ENCODE measurements at places on chromosomes 6 and 20.

DNA sequence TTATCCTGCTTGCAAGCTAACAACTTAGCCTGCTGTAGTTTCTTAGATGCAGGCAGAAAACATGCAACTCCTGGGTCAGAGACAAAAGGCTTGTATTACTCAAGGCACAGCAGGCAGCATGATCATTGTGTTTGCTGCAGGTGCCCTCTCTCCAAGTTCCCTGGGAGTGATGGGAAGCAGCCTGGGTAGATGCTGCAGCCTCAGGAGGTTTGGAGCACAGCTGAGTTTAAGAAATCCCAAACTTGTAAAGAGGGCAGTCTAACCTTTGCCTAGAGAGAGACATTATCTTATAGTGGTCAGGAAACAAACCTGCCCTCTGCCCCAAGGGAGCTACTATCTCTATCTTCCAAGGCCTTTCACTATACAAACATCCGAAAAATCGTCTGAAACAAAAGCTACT lies 61.1 kb downstream of the PFDN4 start:
- no peak for DNase-seq

DNA sequence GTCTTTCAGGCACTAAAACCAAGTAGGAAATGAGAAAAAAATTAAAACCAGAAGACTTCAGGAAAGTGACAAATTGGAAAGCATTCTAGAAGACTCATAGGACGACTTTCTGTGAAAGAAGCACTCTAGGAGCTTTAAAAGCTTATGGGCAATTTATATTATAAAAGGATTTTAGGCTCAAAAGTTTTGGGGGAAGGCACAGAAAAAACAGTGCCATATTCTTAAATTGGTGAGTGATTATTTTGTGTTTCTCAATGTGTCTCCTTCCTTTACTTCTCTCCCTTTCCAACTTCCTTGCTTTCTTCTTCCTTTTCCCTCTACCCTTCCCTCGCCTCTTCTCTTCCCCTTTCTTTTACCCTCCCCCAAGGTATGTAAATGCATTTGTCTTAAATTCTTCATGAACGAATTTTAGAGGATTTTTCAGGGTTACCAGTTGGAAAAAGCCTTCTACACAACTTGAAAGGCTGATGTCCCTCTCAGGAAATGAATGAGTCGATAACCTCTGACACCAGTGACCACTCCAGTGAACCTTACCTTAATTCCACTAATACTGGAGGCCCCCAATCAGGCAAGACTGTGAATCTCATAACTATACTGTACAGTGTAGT lies 2.6 kb upstream of the LIN28B start:
- DNase-seq = no peak

DNA sequence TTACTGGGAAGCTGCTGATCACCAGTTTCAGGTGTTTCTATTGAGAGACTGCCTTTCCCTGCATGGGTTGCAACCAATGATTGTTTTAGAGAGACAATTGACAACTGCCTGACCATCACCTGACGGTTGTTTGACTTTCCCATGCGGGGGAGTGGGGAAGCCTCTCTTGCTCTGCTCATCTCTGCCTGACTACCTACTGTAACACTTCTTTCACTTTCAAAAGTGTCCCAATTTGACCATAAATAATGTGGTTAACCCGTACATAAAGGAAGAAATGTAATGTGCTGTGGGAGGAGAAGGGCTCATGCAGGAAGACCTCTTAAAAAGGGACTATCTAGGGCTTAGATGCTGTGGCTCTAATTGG lies 122.1 kb upstream of the PHACTR1 start:
- no peak for DNase-seq

GRCh38 chr6:19852090-19852457 lies 14.9 kb downstream of the ID4 start:
- no peak for DNase-seq

DNA sequence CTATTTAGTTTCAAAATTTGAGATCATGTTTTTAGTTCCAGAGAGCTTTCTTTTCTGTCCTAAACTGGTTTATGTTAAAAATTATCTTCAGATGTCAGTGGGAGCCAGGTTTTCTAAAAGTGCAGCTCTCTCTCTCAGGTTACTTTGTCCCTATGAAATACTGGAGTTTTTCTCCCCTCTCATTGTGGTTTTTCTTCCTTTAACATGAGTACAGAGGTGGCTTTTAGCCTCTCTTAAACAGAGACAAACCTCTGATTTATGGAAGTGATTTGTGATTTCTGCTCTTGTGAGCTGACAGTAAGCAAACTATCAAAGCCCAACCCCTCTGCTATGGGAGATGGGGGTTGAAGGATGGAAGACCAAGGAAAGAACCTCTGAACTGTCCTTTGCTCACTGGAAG lies 85.7 kb downstream of the LIN28B start:
- DNase-seq = no peak

- no peak for DNase-seq
Measured at GRCh38 chr6:107812234-107812769, 11.8 kb downstream of the SCML4 start.

GRCh38 chr20:17854307-17854903 lies 114.2 kb downstream of the SNX5 start:
- DNase-seq = no peak

- DNase-seq = no peak
Measured at GRCh38 chr6:23327621-23328020, 758.3 kb downstream of the HDGFL1 start.

GRCh38 chr6:65667916-65668656 lies 38.9 kb downstream of the EYS start:
- DNase-seq = no peak

GRCh38 chr20:23286346-23286745 lies 64.2 kb upstream of the NXT1 start:
- DNase-seq = no peak

DNA sequence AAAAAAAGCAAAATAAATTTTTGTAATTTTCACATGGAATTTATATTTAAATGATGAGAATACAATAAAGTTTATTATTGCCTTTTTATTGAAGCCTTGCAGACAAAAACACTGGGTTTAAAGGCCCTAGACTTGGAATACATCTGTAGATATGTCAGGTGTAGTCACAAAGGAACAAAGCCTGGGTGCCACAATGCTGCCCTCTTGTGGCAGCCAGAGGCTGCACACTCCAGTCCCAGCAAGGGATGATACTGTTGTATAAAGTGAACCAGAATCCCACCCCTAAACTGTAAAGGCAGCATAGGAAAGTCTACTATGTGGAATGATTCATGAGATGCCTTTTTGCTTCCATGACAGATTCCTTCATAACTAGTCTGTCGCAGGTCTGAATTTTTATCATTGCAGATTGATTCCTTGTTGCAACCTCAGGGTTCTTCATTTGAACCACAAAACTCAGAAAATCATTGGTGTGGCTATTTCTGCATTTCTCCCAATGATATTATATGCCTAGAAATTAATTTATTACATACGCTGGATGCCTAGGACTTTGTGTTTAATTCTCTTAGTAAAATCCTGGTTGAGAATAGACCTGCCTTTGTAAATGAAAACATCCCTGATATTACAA lies 37.0 kb downstream of the MAK start:
- DNase-seq = peak; percentile 10

- DNase-seq = no peak
Measured at GRCh38 chr6:157013649-157014304, 236.6 kb downstream of the ARID1B start.

DNA sequence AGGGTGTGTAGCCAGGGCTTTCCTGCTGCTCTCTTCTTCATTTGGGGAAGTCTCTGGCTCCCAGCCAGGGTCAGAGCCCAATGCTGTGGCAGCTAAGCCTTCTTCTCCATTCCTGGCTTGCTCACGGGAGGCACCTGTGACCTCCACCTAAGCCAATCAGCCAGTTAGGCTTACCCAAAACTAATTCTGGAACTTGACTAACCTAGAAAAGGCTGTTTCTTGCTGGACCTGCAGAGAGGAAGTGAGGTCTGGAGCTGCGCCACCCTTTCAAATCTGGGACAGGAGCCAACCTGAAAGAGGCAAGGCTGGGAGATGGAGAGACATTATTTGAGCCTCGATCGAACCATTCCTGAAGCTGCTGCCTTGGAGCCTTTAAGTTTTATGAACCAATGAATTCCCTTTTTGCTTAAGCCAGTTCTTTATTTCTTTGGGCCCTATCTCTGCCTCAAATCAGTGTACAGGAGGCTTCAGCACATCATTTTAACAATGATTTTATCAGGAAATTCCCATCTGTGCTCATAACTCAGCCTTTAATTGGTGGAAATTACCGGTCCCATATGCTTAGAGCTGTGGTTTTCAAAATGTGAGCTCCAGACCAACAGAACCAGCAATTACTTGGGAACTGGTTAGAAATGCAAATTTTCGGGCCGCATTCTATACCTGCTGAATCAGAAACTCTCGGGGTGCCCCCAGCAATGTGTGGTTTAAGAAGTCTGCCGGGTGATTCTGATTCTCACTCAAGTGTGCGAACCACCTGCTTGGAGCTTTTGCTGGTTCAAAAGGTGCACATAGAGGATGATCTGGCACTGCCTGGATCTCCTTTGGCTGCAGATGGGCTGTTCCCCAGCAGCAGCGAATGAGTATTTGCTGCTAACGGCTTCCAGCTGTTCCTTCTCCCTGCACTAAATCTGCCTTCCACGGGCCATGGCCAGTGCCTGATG lies 97.4 kb upstream of the RNF24 start:
- DNase-seq = no peak

GRCh38 chr6:132713352-132714134 lies at the start of gene VNN1:
Gene VNN1, minus strand, starts transcription at chr6:132714055. Its CDS starts 20 bp downstream, at chr6:132714035.
- DNase-seq = no peak

- DNase-seq = peak; percentile 33
Measured at GRCh38 chr20:16803965-16804792, 56.0 kb downstream of the OTOR start.

GRCh38 chr6:138272533-138273315 lies 54.4 kb upstream of the PBOV1 start:
- no peak for DNase-seq

- DNase-seq = no peak
Measured at GRCh38 chr6:55511122-55511800, 67.7 kb downstream of the HMGCLL1 start.

DNA sequence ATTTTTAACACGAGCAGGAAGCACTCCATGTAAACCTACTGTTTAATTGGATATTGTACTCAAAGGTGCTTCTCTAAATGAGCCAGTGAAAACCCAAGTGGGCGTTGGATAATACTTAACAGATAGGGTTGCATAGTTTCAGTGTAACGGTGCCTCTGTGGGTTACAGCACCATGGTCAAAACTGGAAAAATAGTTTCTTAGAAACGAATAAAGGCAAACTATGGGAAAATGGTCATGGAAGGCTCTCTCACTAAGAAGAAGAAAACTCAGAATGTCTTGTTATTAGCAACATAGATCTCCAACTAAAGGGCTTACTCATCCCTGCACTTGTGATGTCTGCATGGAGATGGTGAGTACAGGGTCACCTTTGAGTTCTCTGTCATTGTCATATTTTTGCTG lies 59.1 kb upstream of the NEDD9 start:
- no peak for DNase-seq

DNA sequence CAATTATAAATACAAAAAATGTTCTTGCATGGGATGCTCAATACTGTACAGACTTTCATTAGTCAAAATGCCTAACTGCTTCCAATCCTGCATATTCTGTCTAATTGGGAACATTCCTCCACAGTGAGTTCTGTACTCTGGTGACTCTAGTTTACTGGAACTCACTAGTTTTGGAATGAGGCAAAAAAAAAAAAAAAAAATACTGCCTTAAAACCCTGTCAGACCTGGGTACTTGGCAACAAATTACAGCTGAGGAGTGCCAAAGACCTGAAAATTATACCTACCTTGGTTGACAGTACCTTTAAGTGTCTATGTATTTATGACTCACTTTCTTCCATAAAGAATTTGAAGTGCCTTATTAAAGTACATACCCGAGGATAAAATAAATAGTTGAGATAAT lies 276.7 kb downstream of the FARS2 start:
- no peak for DNase-seq

DNA sequence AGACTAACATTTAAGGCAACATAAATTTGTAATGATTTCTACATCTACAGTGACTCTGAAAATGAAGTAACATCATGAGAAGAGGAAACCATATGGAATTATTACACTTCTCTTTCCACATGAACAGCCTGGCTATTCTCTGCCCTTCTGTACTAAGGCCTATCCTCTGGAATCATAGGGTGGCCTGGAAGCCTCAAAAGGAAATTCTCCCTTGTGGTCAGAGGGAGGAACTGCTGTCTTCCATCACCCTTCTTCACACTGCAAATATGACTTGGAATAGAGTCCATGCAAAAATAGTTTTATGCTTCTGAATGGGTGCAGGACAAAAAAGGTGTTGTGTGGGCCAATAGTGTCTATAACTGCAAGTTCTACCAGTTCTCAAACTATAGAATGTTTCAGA lies 44.6 kb upstream of the SH3BGRL2 start:
- DNase-seq = no peak

DNA sequence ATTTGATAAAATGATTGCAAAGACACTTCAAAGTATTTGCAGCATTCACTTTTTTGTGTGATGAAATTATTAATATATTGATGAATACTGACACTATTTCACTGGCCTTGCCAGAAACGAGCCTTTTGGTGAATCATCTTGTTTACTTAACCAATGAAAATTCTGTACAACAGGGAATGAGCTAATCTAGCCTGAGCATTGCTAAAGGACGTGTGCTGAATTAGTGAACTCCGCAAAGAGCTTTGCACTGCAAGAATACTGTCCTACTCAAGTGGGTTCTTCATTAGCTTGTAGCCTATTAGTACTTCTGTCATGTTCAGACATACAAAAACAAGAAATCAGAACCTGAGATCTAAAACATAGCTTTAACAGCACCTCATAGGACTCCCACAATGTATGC lies 172.0 kb upstream of the NRSN1 start:
- DNase-seq = no peak

- DNase-seq = peak; percentile 11
Measured at GRCh38 chr20:34921436-34921835, 34.2 kb downstream of the GSS start.

DNA sequence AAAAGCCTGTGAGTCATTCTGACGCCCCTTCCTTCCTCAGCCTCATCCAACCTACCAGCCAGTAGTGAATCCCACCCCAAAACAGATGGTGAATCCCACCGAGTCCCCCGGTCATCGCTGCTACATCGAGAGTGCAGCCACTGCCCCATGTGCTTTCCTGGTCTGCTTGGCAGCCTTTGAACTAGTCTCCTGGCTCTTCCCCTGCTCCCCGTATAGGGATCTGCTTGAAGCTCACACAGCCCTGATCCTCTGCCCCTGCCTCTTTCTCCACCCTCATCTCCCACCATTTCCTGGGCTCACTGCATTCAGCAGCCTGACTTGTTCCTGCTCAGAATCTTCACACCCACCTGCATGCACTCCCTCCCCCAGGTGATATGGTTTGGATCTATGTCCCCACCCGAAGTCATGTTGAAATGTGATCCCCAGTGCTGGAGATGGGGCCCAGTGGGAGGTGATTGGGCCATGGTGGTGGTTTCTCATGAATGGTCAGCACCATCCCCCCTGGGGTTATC lies 14.6 kb downstream of the SYNJ2 start:
- DNase-seq = no peak

GRCh38 chr6:118892355-118892991 lies 1.5 kb upstream of the ASF1A start:
- no peak for DNase-seq
